ENCODE measurements at places on chromosomes 11 and 22.

GRCh38 chr11:126874276-126874675, 126.3 kb downstream of the KIRREL3 start:
- DNase-seq = no peak

- DNase-seq = no peak
Observed at GRCh38 chr11:95426823-95427462, 195.9 kb upstream of the SESN3 start.

DNA sequence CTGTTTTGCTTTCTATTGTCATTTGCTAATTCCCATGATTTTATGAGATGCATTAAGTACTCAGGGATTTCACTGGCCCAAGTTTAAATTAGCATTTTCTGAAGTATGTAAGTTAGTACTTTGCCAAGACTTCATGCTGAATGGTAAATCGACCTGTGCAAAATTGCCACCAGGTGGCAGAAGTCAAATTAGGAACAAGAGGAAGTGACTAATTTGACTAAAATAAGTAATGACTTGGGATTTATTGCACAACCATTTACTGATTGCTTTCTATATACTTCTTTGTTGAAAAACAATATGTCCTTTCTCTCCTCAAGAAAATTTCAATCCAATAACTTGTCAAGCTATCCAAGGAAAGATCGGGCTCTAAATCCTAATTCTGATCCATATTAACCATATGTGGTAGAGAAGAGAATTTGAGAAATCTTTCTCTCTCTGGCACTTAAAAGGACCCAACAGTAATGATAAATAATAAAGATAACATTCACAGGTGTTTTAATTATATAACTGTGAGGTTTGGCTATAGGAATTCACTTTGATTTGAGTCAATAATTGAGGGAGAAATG, 253.7 kb upstream of the CHORDC1 start:
- DNase-seq = no peak

- DNase-seq = no peak
Observed at GRCh38 chr11:95335989-95336388, 105.0 kb upstream of the SESN3 start.

DNA sequence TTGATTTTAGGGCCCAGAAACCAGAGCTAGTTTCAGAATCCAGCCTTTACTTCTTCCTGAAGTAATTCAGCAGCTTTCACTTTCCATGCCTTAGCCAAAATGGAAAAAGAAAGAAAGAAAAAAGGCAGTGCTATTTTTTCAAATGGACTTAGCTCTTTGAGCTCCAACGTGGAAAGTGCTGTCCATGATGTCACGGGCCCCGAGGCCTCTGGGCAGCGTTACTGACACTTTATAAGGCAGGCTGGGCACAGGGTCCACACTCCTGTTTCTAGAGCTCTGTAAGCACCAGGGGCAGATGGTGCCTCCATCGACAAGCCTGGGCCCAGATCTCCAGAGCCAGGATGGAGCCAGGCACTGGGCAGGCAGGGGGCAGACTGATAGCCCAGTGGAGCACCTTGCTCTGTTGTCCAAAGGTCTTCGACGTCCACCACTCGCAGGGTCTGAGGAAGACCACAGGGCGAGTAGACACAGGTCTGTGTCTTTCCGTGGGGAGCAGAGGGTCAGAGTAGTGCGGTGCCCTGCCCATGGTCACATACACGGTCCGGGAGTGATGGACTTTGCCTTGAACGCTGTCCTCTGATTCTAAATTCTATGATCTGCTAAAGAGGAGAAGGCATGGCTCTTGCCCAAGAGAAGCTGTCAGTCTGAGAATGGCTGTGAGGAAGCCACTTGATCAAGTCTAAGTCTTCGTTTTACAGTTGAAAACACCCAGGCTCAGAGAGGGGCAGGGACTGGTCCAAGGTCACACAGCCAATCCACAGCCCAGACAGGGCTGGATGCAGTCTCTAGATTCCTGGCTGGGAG, 22.0 kb upstream of the WNT11 start:
- no peak for DNase-seq

DNA sequence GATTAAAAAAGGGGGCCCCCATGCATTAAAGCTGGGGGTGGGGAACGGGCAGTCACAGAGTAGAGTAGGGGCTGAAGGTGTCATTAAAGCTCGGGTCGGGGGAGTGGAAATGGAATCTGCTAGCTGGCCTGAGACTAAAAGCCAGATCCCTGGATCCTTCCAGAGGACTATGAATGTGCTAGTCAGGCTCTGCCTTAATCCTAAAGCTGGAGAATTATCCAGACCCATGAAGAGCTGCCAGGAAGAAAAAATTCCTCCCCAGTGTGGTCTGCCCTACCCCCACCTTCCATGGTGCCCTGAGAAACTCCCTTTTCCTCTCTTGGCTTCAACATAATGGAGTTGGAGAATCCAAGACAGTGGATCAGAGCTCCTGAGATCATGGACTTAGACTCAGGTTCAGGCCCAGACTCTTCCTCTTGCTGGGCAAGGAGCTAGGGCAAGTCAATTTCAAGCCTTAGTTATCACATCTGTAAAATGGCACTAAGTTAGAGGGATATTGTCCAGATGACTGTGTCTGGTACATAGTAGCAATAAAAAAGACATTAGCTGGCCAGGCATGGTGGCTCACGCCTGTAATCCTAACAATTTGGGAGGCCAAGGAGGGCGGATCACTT, 24.0 kb upstream of the SMTN start:
- no peak for DNase-seq

GRCh38 chr11:84580428-84580827, 1046.7 kb downstream of the DLG2 start:
- no peak for DNase-seq

DNA sequence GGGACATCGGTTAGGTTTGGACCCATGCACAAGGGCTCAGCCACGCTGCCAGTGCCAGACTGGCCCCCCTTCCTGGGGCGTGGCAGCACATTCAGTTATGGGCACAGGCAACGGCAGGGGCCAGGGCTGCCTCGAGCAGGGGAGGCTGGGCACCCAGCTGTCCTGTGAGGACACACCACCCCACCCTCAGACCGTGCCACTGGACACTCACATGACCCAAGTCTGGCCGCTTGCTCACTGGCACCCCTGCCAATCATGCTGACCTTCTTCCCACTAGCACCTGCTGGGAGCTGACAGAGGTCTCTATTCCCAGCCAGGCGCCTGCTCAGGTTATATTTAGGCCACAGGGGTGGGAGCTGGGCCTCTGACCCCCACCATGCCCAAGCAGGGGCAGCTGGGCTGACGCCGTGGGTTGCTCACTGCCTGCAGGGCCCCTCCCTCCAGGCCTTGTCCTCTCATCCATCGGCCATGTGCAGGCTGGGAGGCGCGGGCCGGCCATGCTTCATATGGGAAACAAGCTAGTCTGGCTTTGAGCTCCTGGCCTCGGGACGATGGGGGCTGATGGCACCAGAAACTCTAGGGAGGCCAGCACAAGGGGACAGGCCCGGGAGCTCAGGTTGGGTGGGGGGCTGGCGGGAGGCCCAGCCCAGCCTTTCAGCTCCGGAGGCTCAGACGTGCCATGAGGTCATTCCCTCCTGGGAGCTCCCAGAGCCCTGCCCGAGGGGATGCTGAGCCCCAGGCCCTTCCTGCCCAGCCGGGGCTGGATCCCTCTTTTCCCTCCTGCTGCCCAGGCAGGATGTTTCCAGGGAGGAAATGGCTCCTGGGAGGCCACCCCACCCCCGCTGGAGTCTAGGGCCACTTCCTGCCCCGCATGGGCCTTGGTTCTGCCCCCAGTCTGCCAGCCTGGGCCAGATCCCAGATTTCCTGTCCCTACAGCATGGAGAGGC, 15.2 kb upstream of the TBX1 start:
- no peak for DNase-seq

GRCh38 chr11:74566146-74566960, 26.0 kb upstream of the POLD3 start:
- no peak for DNase-seq

- DNase-seq = no peak
Observed at GRCh38 chr11:27913650-27914049, 194.3 kb downstream of the KIF18A start.

DNA sequence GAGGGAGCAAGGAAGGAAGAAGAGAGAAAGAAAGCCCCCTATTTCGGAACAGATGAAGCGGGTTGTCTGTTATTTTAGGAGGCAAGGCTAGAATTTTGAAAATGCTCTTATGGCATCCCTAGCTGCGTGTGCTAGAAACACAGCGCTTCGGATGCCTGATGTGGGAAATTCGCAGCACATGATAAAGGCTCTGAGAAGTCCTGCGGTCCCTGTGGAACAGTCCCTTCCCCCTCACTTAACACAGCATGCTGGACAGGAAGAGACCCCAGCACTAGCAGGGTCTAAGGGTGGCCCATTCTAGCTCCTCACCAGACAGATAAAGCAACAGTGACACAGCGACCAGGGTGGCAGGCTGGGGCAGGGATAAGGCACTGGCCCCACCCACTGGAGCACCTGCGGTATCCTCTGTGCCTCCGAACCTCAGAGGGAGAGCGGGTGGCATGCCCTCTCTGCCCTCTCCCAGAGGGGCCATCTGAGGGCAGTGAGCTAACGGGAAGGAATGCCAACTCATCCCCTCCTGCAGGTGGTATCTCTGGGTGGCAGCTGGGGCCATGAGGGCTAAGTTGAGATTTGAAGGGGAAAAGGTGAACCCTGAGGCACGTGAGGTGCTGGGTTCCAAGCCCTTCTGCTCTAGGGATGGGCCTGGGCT, 75.7 kb downstream of the SCUBE1 start:
- DNase-seq = no peak

DNA sequence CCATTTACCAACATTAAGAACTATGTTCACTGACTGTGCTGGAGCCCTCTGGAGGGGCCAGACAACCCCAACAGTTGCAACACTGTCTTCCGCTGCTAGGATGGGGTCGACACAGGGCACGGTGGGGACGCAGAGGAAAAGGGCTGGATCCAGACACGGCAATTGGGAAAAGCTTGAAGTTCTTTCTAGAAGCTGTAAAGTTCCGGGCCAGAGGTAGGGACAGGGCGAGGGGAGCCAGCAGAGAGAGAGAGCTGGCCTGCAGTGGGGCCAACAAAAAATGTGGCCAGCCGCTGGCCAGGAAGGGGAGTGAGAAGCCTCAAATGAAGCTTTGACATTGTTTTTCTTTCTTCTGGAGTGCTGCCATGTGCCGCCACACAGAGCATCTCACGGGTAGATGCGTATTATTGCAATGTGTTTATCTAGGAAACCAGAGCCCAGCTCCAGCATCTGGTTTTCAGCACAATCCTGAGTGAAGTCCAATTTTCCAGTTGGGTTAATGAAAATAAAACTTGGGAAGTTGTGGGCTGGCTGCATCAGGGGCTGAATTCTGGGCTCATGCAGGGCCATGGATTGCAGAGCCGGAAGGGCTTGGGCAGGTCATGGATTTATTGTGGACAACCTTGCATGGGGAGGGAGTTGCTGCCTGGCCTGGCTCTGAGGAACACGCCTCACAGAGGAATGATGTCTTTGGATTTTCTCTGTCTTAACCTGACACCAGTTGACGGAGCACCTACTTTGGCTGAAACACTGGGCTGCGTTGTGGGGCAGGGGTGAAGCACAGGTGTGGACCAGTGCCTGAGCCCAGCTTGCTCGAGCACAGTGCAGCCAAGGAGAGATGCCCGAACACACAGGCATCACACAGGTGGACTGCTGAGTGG, 67.6 kb upstream of the AMPD3 start:
- no peak for DNase-seq

DNA sequence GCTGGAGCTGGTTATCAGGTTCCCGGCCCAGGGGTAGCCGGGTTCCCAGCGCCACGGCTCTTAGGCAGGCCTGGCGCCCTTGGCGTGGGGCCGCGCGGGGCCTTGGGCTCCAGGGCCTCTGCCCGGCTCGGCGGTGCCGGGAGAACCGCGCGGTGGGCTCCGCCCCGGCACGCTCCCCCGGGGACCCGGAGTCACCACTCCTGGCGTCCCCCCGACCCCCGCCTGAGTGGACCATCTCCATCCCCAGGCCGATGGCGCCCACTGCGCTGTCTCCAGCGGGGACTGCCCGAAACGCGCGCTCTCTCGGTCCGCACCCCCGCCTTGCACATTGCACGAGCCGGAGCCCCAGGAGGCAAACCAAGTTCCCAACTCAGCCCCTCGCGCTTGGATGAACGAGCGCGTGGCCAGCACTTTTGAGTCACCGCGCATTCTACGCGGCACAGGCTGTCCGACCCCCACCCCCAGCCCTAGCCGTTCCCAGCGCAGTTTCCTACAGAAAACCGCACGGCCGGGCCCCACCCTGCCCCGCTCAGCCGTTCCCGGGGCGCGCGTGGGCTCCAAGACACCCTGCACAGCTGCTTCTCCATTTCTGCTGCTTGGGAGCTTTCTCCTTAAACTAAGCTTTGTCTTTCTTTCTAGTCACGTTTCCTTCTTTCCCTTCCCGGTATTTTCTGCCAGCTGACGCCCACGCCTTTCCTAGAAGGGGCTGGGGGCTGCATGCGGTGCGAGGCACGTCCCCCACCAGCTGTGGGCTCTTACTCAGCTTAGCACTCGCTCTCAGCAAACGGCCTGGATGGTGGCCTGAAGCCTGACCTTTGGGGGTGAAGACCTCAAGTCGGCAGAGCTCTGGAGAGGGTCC, 650 bp upstream of the CHID1 start:
- no peak for DNase-seq

- no peak for DNase-seq
Observed at GRCh38 chr22:38524429-38524828, 18.3 kb upstream of the DDX17 start.

DNA sequence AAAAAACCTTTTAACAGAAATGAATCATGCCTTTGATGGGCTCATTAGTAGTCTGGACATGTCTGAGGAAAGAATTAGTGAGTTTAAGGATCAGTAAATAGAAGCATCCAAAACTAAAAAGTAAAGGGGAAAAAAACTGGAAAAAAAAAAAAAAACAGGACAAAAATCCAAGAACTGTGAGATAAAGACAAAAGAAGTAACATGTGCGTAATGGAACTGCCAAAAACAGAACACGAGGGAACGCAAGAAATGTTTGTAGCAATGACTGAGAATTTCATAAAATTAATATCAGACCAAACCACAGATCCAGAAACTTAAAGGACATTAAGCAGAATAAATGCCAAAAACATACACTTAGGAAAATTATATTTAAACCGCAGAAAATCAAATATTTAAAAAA, 77.4 kb downstream of the MS4A13 start:
- no peak for DNase-seq

DNA sequence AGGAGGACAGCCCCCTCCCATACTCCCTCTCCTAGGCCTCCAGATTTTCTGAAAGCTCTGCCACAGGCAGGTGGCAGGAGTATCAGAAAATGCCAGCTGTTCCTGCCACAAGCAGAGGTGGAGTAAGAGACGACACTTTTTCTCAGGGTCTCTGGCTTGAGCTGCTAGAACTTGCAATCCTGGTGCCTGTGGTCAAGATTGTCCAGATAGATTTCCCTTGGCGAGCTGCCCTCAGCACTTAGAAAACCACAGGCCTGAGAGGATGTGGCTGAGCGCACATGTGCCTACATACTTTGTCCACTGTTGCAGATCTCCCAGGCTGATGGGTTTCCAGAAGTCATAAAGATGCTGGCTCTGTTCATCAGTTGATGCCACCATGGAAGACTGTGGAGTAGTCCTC, 65.7 kb upstream of the NAV2 start:
- DNase-seq = no peak

GRCh38 chr11:13259374-13259773, 18.2 kb upstream of the BMAL1 start:
- DNase-seq = no peak

DNA sequence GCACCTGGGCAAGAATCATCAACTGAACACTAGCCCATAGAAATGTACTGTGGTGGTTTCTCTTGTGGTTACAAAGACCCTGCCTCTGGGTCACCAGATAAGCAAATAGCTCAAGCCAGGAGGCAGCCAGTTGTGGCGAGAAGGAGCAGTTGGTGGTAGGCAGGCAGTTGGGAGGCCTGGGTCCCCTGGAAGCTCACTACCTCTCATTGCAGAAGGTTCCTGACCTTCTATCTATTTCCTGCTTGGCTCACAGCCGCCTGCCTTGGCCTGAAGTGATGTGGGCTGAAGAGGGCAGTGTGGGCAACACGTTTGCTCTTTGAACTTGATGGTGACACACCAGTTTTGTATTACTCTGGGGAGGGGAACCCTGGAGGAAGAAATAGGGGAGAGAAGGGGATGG, 34.7 kb downstream of the NECTIN1 start:
- no peak for DNase-seq
